ENCODE measurements at places on chromosomes 7 and 10.

DNA sequence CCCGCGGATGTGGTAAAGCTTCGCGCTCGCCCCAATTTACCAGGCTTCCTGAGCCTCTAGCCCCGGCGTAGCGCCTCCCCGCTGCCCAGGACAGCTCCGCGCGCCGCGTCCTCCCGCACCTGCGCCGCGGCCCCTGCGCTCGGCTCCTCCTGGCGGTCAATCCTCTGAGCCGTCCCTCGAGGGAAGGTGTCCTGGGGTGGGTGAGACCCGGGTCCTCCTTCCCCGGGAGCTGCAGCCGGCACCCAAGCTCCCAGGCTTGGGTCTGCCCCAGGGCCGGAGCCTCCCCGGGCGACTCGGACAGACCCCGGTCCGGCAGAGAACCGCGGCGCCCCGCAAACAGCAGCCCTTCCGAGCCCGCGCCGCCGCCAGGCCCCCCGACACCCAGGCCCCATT is 512 bp downstream of the OSBPL3 start:
- DNase-seq = peak; percentile 41

GRCh38 chr7:75962607-75963380 is 31.6 kb downstream of the TMEM120A start:
- DNase-seq = peak; percentile 95

DNA sequence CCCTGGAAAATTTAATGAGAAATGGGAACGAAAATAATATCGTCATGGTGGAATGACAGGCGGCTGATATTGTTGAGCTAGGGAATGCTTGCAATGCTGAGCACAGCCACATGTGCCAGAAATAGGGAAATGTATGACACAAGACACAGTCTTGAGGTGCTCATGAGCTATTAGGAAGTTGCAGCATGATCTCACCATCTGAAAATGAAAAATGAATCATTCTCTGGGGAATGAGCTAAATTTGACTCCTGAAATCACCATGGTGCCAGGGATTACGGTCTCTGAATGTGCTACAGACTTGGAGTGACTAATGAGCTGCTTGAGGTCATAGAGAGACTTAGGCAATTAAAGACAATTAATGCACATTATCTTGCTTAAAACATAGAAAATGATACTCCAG is 845.0 kb downstream of the CNTNAP2 start:
- DNase-seq = no peak

- DNase-seq = no peak
Observed at GRCh38 chr10:120988751-120989150, 137.6 kb downstream of the WDR11 start.

DNA sequence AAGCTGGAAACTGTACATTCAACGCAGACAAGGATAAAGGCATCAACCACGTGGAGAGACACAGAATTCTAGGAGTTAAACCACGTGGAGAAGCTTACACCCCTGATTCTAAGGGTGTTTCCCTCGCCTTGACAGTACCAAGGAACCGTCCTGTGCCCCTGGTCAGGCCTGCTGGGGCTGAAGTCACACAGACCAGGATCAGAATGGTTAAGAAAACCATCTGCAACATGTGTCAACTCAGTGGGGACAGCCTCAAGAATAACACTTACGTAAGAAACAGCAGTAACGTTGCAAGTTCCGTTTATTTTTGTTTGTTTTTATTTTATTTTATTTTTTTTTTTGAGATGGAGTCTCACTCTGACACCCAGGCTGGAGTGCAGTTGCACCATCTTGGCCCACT is 55.6 kb downstream of the CHST15 start:
- no peak for DNase-seq

DNA sequence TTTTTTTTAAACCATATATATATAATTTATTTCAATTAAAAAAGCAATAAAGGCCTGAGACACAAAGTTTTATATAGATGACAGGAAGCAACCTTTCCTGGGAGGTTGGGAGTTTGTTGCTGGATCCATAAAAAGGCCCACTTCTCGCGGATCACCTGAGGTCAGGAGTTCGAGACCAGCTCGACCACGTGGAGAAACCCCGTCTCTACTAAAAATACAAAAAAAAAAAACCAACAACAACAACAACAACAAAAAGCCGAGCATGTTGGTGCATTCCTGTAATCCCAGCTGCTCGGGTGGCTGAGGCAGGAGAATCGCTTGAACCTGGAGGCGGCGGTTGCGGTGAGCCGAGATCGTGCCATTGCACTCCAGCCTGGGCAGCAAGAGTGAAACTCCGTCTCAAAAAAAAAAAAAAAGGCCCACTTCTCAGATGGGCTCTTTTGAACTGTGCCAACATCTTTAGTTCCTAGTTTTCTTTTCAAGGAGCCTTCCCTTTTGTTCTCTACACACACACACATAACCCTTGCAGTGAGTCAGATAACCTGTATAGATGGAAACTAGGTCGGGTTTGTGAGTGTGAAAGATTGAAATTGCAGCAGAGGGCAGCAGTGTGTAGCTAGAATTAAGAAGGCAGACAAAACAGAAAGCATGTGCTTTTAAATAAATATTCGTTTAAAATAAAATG is 1.2 kb upstream of the SMNDC1 start:
- peak; percentile 94 for DNase-seq
